ENCODE measurements at places on chromosomes 11 and 22.

DNA sequence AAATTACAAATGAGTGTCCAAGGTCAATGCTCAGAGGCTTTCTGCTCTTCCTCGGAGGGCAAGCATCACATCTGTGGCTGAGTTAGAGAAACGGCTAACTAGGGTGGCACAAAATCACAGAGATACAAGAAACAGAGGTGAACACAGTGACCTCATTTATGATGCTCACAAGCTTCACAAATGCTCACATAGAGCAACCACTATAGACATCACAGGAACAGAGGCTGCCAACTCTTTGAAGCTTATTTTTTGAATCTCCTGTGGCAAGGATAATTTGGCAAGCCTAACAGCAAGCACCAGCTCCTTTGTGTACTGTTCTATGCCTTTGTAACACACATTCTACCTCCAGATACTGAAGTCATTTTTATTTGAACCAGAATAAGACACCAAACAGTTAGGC lies 416.5 kb upstream of the DDI1 start:
- no peak for DNase-seq

DNA sequence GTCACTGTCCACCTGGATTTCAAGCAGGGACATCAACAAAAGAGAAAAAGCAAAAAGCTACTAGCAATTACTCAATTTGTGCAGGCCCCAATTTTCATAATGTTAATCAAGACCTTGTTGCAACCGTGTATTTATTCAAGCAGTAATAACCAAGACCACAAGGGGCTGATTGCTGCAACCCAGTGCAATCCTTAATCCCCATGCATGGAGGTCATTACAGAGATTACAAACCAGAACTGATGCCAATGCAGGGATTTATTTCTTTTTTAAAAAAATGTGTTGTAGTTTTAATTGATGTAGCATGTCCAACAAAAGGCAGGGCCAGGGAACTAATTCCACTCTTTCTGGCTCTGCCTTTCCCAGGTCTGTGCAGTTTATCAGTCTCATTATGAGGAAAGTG lies 18.4 kb downstream of the TECTA start:
- DNase-seq = no peak

- DNase-seq = no peak
Measured at GRCh38 chr11:454801-455565, 4.9 kb downstream of the PTDSS2 start.

DNA sequence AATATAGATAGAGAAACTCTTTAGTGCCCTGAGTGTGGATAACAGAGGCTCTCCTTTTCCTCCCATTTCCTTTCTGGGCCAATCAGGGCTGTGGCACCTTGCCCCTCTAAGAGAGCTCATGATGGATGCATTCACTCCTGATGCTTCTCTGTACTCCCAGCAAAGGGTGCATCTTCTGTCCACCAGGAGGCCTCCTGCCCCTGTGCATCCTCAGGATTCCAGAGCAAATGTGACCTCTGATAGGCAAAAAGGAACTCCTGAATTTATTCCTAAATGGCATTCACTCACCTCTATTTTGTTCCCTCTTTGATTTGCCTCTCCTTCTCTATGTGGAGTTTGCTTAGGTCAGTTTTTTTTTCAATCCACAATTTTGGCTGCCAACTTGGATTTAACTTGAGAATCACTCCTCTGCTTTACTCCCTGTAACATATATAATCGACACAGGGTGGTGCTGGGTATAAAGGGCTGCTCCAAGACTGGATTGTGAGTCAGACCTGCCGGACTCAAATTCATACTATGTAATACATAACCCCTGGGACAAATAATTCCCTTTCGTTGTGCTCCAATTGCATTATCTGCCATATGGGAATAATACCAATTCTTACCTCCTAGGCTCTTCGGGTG lies 1.1 kb upstream of the MRGPRX4 start:
- peak; percentile 58 for DNase-seq

GRCh38 chr22:37906364-37907008 lies 389 bp downstream of the MICALL1 start:
- DNase-seq = no peak

Data from A172 (cell line).